ENCODE measurements at places on chromosomes 3 and 15.

GRCh38 chr3:82012775-82013174 lies 251.3 kb upstream of the GBE1 start:
- no peak for DNase-seq

DNA sequence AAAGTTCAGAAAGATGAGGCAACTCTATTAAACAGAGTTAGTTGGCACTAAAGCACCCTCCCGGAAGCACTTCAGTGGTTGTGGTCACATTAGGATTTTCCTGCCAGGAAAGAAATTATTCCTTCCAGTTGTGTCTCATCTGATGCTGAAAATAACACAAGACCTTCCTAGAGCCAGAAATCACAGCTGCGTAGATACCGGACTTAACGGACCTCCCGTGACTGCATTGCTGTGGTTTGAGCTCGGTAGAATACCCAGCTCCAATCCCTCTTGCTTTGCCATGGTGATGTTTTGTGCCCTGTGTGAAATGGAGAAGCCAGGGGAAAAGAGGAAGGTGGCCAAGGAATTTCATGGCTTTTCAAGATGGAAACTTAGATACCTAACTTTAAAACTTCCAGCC lies 215.0 kb upstream of the IGF1R start:
- no peak for DNase-seq

DNA sequence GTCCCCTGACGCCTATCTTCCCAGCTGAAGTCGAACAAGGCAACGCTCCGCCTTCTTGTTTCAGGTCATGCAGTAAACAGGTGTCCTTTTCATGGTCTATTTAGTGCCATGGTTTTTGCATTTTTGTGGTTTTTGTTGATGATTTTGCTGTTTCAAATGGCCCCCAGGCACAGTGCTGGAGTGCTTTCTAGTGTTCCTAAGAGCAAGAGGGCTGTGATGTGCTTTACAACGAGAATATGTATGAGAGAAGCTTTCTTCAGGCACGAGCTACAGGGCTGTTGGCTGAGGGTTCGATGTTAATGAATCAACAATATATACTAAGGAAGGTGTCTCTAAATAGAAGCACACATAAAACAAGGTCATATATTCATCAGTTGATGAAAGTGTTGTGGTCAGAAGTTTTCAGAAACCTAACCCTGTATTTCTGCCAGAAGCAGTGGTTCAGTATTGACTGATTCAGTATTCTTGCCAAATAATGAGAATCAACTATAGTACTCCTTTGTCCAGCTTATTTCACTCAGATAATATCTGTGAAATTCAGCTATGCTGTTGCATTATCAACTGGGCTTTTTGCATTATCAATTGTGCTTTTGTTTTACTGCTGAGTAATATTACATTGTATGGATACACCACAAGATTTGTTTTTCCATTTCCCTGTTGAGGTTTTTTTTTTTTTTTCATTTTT lies 18.5 kb downstream of the LIMD1 start:
- DNase-seq: no peak

DNA sequence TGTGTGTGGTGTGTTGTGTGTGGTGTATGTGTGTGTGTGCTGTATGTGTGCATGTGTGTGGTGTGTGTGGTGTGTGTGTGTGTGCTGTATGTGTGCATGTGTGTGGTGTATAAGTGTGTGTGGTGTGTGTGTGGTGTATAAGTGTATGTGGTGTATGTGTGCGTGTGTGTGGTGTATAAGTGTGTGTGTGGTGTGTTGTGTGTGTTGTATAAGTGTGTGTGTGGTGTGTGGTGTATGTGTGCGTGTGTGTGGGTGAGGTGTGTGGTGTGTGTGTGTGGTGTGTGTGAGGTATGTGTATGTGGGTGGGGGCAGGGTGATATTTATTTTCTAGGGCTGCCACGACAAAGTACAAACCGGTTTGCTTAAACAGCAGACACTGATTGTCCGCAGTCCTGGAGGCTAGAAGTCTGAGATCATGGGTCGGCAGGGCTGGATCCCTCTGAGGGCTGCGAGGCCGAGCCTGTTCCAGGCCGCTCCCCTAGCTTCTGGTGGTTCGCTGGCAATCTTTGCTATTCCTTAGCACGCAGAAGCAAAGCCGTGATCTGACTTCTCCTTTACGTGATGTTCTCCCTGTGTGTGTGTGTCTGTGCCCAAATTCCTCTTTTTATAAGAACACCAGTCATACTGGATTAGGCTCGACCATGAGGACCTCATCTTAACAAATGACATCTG lies 160.2 kb downstream of the XXYLT1 start:
- no peak for DNase-seq

GRCh38 chr3:38099518-38099917 lies 37.4 kb downstream of the ACAA1 start:
- no peak for DNase-seq

DNA sequence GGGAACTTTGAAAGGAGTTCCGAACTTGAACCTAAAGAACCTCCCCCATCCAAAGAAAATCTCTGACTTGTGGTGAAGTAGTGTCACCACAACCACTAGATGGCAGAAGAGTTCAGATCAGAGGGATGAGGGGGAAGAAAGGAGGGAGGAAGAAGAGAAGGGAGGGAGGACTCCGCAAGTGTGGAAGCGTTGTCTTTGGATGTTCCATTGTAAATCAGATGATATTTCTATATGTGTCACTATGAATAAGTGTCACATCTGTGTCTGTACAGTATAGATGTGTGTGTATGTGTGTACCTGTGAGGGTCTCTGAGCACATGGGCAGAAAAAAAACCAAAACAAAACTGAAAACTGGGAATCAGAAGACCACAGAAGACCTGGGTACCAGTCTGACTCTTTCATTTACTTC lies 16.9 kb downstream of the SLC24A1 start:
- peak; percentile 53 for DNase-seq
